Progenitor cell of endocrine pancreas (in vitro differentiated cells): ENCODE measurements at places on chromosomes 5 and 9. TPM values are rescaled to one million over a fixed set of nuclear protein-coding genes. Genes with fewer than 3 reads are reported as not detected.

DNA sequence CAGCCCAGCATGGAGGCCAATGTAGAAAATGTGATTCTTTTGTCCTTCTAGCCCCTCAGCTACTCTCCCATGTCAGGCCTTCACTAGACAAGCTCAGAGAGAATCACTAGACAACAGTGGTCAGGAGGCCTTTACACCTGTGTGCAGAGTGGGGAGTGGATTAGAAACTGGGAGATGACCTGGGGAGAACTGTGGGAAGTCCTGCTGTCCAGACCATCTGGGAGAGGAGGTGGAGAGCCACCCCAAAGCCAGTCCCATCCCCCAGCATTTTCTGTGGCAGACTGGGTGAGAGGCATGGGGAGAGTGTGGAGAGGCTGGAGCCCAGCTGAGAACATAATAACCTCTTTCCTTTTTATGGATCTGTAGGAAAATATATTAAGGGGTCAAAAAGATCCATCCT is 452.0 kb upstream of the DMAC1 start:
- no peak for DNase-seq
- no peaks in the 10 kb centered on the region for H3K27me3 ChIP-seq
- peaks cover 19% of the 10 kb centered on the region for H3K4me1 ChIP-seq
- H3K27ac ChIP-seq, result no peak overlapping the region
- no peak overlapping the region for H3K4me3 ChIP-seq

The FOXD4L5 gene
- 0.24 and 0.29 TPM in 2 replicates for total RNA-seq

GRCh38 chr5:67996596-67996995 is 219.0 kb upstream of the PIK3R1 start:
- no peak overlapping the region for H3K27ac ChIP-seq
- no peaks in the 10 kb centered on the region for H3K4me1 ChIP-seq
- no peaks in the 10 kb centered on the region for H3K27me3 ChIP-seq

DNA sequence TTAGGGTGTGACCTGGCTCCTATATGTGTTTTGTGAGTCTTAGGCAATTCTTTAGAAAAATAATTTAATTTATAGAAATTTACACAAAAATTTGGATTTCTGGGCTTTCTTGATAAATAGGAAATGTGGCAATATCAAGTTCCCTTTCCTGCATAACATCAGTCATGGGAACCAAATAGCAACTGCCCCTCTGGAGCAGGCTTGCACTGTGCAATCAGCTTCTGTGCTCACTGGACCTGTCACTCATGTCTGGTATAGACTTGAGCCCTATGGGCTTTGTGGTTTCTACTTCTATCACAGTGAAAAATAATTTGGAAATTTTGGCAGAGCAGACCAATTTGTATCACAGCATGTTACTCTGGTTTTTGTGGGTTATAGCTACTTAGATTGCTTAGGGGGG is 131.7 kb downstream of the ADGRV1 start:
- H3K36me3 ChIP-seq, result peaks cover 26% of the 10 kb centered on the region
- H3K4me1 ChIP-seq, result peaks cover 9% of the 10 kb centered on the region
- H3K27me3 ChIP-seq, result no peaks in the 10 kb centered on the region
- H3K4me3 ChIP-seq, result no peak overlapping the region

GRCh38 chr5:15598294-15598902 is 98.4 kb downstream of the FBXL7 start:
- no peak for DNase-seq
- H3K36me3 ChIP-seq, result peaks cover 1% of the 10 kb centered on the region
- no peak overlapping the region for H3K27ac ChIP-seq
- H3K4me3 ChIP-seq, result no peak overlapping the region

DNA sequence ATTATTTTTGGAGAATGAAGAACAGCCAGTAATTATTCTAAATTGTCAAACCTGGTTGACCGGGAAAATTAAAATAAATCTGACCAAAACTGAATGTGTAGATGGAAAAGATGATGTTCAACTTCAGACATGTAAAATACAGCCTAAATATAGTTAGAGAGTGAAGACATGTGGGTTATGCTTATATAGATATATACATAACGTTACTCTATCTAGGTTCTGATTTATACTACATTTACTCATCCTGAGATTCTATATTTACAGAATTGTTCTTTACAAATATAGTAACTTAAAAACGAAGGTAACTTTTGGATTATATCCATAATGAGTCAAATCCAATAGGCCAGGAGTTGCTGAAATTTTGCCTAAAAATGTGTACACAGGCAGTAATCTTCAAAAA is 20.8 kb upstream of the THG1L start:
- no peaks in the 10 kb centered on the region for H3K4me1 ChIP-seq
- H3K4me3 ChIP-seq, result no peak overlapping the region

GRCh38 chr9:134922066-134922931 is 4.6 kb upstream of the FCN1 start:
- no peak overlapping the region for H3K27ac ChIP-seq
- H3K4me1 ChIP-seq, result no peaks in the 10 kb centered on the region
- DNase-seq, result no peak
- no peak overlapping the region for H3K4me3 ChIP-seq
- H3K27me3 ChIP-seq, result peaks cover 20% of the 10 kb centered on the region
- no peaks in the 10 kb centered on the region for H3K36me3 ChIP-seq

DNA sequence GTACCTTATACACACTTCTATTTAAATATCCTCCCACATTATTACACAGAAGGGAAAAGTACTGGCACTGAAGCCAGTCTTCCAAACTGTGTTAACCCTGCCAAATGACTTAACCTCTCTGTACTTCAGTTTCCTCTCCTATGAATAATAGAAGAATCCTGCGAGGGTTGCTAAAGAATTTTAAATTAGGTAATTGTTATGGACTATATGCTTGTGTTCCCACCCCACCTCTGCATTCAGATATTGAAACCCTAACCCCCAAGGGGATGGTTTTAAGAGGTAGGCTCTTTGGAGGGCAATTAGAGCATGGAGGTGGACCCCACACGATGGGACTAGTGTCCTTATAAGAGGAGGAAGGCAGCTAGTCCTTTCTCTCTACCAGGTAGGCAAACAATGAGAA is 72.7 kb downstream of the TTLL11 start:
- H3K27me3 ChIP-seq, result peaks cover 17% of the 10 kb centered on the region
- H3K4me1 ChIP-seq, result no peaks in the 10 kb centered on the region
- H3K27ac ChIP-seq, result no peak overlapping the region
- H3K36me3 ChIP-seq, result peaks cover 5% of the 10 kb centered on the region
- no peak for DNase-seq

The ZNF879 gene
- 7.9 and 10.3 TPM in 2 replicates for total RNA-seq

DNA sequence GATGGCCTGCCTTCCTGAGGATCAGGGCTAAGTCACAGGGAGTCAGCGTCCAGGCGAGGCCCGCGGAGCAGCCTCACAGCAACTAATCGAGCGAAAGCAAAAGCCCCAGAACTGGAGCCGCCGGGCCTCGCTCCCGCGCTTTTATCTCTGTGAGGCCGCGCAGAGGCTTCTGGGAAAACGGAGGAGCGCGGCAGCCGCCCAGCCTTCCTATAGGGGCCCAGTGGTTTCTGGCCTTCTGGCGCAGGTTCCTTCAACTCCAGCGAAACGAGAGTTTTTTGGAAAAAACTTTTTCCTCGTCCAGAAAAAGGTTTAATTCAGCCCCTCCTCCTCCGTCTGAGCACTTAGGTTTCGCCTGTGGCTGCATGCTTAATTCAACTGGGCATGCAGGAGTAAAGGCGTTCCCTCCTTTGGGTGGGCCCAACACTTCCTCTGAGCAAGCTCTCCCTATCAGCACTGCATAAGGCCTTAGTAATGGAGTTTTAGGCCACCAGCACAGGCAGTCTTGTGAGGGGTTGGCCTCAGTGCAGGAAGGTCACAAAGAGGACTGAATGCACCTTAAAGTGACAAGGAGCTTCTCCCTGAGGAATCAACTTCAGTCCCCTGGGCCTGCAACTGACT is at the start of gene MEIKIN:
MEIKIN (minus strand) TSS at position 113 of the 618 bp plus-strand sequence. CDS start 158 bp downstream, outside the sequence.
- no peak for DNase-seq
- peaks cover 4% of the 10 kb centered on the region for H3K4me1 ChIP-seq
- no peak within 1 kb of the TSS for H3K4me3 ChIP-seq
- no peaks in the 10 kb centered on the region for H3K36me3 ChIP-seq
- H3K27me3 ChIP-seq, result no peaks in the 10 kb centered on the region

The TOR4A gene
- total RNA-seq, result 8.0 and 8.5 TPM in 2 replicates

DNA sequence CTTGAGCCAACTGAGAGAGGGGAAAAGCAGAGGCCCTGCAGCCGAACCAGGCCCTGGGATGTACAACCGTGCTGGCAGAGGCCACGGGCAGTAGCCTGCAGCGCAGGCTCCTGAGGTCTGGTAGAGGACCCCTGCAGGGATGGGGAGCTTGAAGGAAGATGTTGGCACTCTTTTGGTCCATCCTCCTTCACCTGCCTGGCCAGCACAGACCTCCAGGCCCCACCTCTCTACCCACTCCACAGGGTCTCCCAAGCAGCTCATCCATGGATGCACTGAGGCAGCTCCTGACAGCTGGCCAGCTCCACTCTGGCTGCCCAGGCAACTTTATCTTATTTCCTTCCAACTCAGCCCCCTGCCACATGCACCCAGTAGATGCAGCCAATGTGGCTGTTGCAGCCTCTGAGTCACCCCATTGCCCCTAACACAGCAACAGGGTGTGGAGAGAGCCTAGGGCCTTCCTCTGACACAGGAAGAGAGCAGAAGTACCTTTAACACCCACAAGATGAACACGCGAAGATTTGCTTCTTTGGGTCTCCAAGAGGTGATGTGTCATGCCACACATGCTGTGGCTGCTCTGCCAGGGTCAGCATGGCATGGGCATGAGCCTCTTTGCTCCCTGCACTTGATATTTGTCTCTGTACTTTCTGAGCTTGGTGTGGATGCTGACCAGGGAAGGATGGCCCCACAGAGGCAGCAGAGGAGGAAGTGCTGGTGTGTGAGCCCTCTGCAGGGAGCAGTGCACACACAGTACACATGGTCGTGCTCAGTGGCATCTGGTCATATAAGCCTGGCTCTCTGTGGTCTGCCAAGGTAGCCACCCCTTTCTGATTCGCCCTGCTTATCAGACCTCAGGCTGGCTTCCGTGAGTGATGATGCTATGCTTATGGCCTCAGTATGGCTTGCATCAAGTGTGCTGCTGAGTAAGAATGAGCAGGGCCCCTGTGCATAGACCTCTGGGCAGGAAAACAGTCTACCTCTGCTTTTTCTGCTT is 117.2 kb downstream of the NRG2 start:
- H3K4me3 ChIP-seq, result no peak overlapping the region
- peaks cover 7% of the 10 kb centered on the region for H3K27me3 ChIP-seq
- no peak overlapping the region for H3K27ac ChIP-seq
- H3K36me3 ChIP-seq, result no peaks in the 10 kb centered on the region
- no peaks in the 10 kb centered on the region for H3K4me1 ChIP-seq
- no peak for DNase-seq

GRCh38 chr9:21687351-21687750 is 115.1 kb upstream of the MTAP start:
- peaks cover 4% of the 10 kb centered on the region for H3K4me1 ChIP-seq
- H3K27me3 ChIP-seq, result no peaks in the 10 kb centered on the region
- H3K36me3 ChIP-seq, result no peaks in the 10 kb centered on the region
- no peak for DNase-seq
- no peak overlapping the region for H3K27ac ChIP-seq

GRCh38 chr9:4490705-4491625 is 697 bp downstream of the SLC1A1 start:
- H3K4me3 ChIP-seq, result peak overlapping the region; percentile 90
- H3K36me3 ChIP-seq, result no peaks in the 10 kb centered on the region
- peak; percentile 12 for DNase-seq
- H3K27ac ChIP-seq, result peak overlapping the region; percentile 86
- H3K4me1 ChIP-seq, result peaks cover 20% of the 10 kb centered on the region

DNA sequence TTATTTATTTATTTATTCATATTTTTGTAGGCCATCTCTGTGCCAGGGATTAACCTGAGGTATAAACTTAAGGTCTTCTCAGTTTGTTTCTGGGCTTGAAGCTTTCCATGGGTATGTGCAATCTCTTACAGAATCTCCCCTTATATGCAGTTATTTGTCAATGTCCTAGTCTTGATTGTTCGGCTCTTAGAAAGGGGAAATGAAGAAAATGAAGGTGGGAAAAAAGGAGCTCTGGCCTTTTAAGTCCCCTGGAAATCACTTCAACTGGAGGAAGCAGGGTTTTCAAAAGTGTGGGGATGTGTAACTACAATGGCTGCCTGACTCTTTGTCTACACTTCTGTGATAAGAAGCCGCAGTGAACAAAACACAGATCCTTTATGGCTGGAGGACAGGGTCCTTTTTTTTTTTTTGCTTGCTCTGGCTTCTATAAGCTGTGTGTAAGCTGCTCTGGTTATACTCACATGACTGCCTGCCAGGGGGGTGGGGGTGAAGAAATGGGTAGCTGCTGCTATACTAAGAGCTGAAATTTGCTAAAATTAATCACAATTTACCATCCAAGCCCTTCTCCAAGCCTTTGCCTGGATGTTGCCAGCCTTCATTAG is 33.7 kb downstream of the CENPP start:
- no peaks in the 10 kb centered on the region for H3K27me3 ChIP-seq
- DNase-seq, result no peak
- peaks cover 17% of the 10 kb centered on the region for H3K36me3 ChIP-seq
- H3K4me1 ChIP-seq, result peaks cover 5% of the 10 kb centered on the region
- H3K27ac ChIP-seq, result peak overlapping the region; percentile 85

DNA sequence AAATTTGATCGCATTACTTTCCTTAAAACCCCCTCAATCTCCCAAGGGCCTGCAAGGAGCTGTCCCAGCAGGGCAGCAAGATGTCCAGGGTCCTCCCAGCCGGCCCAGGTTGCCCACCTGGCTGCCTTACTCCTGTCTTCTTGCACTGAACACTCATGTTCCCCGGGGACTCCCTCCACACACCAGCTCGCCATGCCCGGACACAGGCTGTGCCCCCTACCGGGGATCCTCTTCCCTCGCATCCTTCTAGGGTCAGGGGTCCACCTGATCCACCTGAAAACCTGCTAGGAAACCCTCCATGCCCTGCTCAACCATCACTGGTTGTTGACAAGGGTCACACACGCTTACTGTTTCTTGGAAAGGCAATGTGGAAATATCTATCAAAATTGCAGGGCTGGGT is 172.0 kb upstream of the MSX2 start:
- H3K27me3 ChIP-seq, result peaks cover 13% of the 10 kb centered on the region
- no peak overlapping the region for H3K4me3 ChIP-seq
- H3K27ac ChIP-seq, result no peak overlapping the region
- H3K36me3 ChIP-seq, result no peaks in the 10 kb centered on the region
- H3K4me1 ChIP-seq, result peaks cover 17% of the 10 kb centered on the region

The PCDHA5 gene
- total RNA-seq, result 3.4 and 4.4 TPM in 2 replicates

GRCh38 chr5:103014983-103015382 is 105.0 kb downstream of the GIN1 start:
- H3K4me1 ChIP-seq, result no peaks in the 10 kb centered on the region
- no peaks in the 10 kb centered on the region for H3K27me3 ChIP-seq

DNA sequence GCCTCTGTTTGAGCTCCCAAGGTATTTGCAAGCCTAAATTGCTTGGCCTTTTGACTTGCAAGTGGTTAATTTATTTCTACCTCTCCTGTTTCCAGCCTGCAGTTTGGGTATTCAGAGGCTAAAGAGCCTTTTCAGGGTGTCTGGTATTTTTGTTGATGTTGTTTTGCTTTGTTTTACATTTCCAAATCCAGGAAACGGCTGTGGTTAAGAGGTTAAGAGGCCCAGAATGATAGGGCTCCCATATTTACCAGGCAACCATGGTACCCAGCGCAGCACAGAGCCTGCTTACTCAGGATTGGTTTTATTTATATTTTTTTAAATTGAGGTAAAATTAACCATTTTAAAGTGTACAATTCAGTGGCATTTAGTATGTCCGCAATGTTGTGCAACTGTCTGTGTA is 92.1 kb downstream of the PDZD2 start:
- H3K36me3 ChIP-seq, result no peaks in the 10 kb centered on the region
- H3K27ac ChIP-seq, result no peak overlapping the region
- no peak for DNase-seq
- no peaks in the 10 kb centered on the region for H3K27me3 ChIP-seq
- no peaks in the 10 kb centered on the region for H3K4me1 ChIP-seq

GRCh38 chr5:10660135-10660534 is 96.3 kb downstream of the ANKRD33B start:
- no peak overlapping the region for H3K4me3 ChIP-seq
- H3K27me3 ChIP-seq, result peaks cover 6% of the 10 kb centered on the region
- no peaks in the 10 kb centered on the region for H3K4me1 ChIP-seq
- H3K27ac ChIP-seq, result no peak overlapping the region
